NCI-H1048 (cell line): ENCODE measurements at places on chromosomes 16 and 17.

DNA sequence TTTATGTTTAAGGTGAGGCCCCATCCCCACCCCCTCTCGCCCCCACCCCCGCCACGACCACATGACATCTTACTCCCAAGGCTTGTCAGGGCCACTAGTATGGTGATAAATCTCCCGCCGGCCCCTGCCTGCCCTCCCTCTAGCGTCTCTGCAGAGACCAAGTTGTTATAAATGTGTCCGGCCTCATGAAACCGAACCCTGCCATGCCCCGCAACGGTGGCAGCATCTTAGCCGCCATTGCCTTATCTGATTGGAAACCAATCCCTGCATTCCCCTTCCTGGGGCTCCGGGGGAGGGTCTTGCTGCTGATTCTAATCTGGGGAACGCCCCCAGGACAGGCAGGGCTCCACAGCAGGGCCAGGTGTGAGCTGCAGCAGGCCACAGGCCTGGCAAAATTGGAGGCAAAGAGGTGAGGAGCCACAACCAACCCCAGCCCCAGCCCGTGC, 352.4 kb downstream of the C16orf95 start:
- DNase-seq: no peak

DNA sequence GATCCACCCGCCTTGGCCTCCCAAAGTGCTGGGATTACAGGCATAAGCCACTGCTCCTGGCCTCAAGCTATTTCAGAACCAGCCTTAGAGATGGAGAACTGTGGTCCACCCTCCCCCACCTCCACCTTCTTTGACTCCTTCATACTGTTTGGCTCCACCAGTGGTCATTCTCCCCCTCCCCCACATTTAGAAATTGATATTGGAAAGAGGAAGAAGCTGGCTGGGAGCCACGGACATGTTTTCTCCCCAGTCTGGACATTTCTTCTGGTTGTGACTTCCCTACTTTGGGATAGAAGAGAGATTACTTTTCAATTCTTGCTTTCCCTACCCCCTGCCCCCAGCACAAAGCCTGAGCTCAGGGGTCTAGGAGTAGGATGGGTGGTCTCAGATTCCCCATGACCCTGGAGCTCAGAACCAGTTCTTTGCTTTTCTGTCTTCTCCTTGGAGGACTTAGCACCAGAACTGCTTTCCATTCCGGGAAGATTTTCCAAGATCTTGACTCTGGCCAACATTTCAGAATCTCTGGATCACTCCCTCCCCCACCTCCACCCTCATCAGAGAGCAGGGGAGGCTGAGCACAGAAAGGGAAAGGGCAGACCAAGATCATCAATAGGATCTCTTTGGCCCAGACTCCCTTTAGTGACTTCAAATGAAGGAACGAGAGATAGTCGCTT, 16.3 kb downstream of the CAVIN1 start:
- no peak for DNase-seq

DNA sequence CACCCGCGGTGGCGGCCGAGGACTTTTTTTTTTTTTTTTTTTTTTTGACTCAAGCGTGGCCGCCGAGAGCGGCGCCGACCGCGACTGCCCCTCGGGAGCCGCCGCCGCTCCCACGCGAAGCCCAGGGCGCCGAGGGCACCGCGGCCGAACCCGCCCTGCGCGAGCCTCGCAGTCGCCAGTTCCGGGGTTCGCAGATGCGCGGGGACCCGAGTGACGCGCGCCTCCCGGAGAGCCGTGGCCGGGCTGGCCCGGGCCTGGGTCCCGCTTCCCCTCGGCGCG, 1.1 kb downstream of the METRNL start:
- DNase-seq: no peak

DNA sequence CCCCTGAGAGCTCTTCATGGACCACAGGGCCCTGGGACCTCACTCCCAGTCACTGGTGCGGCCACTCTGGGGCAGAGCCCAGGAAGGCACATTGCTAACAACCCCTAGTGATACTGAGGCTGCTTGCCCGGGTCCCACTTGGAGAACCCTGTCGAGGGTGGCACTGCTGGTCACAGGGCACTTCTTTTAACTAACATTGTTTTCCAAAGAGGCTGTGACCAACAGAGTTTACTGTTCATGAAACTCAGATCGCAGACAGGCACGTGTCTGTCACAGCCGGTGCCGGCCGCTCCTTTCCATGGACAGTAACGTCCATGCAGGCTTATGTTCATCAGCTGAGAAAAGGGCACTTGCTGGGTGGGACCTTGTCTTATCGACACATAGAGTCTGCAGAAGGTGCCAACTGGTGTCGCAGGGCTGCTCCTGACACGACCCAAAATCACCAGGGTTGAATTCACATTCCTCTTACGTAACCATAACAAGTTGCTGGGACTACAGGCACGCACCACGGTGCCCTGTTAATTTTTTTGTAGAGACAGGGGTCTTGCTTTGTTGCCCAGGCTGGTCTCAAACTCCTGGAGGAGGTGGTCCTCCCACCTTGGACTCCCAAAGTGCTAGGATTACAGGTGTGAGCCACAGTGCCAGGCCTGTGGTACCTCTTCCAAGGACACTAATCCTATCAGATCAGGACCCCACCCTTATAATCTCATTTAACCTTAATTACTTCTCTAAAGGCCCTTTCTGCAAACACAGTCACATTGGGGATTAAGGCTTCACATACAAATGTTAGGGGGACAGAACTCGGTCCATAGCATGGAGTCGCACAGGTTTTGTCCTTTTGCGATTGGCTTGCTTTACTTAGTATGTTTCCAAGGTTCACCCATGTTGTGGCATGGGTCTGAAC, 1.2 kb upstream of the ZC3H18 start:
- DNase-seq: no peak

DNA sequence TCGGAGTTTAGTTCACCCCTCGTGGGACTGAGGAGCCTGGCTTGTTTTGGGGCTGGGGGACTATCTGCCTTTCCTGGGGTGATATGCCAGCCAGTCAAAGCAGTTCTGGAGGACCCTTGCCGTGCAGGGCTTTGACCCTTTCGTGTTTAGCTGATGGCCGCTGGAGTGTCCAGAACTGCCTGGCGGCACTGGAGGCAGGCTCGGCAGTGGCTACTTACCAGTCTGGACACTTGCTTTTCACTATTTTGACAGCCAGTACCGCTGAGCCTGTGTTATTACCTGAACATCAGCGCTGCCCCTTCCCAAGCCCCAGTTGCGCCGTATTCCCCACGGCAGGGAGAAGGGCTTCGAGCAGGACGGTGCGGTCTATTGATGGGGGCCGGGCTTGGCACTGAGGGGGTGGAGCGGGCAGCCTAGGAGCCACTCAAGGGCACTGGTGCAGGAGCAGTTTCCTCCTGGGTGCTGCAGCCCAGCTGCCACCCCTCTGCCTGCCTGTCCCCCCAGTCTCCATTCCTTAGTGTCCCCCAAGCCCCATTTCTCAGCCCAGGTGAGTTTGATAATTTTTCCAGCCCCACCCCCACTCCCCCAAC, 18.6 kb downstream of the CCDC92B start:
- DNase-seq: no peak

GRCh38 chr16:57585051-57585687, 42.7 kb downstream of the ADGRG5 start:
- DNase-seq: no peak

DNA sequence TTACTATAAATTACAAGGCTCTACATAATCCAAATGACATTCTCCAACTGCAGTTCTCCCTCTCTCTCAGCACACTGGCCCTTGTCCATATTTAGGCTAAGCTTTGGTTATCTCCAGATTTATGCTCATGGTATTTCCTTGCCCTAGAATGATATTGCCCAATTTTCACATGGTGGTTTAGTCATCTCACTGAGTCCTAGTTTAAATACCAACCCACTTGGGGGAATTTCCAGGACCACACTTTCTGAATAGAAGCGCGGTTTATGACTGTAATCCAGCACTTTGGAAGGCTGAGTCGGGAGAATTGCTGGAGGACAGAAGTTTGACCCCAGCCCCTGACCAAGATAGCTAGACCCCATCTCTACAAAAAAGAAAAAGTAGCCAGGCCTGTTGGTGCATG, 280.1 kb upstream of the MON1B start:
- DNase-seq: no peak

GRCh38 chr16:12874186-12874585, 27.2 kb upstream of the SHISA9 start:
- no peak for DNase-seq

GRCh38 chr17:6072611-6073010, 2.4 kb downstream of the WSCD1 start:
- DNase-seq: no peak
